ENCODE measurements at places on chromosomes 4 and X. TPM values are rescaled to one million over a fixed set of nuclear protein-coding genes. Genes with fewer than 3 reads are reported as not detected.

DNA sequence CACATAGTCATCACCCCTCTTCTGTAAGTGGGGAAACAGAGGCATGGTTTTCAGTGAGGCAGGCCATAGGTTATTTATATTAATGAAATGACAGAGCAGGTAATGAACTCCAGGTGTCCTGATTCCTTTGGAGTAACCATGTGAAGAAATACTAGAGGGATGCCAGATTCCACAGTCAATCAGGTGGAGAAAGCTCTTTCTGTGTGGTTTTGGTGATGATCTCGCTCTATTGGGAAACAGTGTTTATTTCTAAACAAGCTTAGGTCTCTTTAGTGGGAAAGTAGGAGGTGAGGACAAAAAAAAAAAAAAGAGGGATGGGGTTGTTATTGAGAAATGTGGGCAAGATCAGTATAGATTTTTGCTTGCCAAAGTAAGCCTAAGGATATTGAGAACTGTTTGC lies 12.2 kb downstream of the DOCK11 start:
- DNase-seq, result peak; percentile 80

- DNase-seq, result peak; percentile 98
Measured at GRCh38 chr4:21888195-21888976, 60.2 kb downstream of the KCNIP4 start.

ERVMER34-1 gene
- total RNA-seq, result 5.4 TPM

CXCL10 gene
- 0.35 TPM for total RNA-seq

CD40LG gene
- not detected for total RNA-seq

DNA sequence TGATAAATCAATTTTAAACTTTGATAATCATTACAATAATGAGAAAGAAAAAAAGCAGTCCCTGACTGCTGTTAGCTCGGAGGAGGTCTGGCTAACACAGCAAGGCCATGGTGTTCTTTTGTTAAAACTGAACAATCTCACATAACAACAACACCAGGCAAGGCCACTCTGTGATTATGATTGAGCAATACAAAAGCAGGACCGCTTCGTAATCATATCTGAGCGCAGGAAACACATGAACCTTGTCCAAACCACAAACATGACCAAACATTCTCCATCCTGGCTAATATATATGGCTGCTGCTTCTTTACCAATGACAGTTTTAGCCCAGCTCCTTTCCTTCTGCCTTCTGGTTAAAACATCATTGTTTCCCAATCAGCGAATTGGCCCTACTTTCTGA lies 76.8 kb upstream of the DDX53 start:
- peak; percentile 1 for DNase-seq

AFF2 gene
- total RNA-seq, result 0.35 TPM

CXCL1 gene
- 254 TPM for total RNA-seq

DNA sequence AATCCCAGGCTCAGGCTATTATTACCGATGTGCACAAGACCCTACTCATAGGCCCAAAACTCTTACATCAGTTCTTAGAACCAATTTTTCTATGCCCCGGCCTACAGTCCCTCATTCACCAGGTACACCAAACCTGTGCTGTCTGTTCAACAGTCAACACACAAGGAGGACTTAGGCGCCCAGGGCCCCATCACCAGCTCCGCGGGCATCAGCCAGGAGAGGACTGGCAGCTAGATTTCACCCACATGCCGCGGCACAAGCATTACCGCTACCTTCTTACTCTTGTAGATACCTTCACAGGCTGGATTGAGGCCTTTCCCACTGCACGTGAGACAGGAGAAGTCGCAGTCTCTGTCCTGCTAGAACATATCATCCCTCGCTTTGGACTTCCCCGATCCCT lies 962.5 kb downstream of the RPA4 start:
- no peak for DNase-seq

DNA sequence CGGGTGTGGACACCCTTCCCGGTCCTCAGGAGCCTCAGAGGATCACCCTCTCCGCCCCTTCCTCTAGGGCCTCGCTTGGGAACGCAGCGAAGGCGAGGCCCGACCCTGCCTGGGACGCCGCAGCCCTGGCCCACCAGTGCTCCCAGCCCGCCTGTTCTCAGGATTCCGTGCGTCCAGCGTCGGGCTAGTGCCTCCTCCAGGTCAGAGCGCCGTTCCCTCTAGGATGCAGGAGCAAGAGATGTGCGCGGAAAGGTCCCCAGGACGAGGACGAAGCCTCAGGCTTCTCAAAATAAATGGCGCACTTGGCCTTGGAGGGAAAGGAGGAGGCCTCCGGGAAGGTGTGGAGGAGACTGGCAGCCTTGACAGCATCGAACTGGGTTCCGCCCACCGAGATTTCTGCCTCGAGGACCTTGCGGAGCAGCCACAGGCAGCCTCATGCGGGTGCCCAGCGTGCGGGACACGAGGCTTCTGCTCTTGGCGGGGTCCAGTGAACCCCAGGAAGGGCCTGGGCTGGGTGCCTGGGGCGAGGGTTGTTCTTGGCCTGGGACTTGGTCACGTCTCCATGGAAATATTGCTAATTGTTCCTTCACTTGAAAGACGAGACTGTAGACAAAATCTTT lies 35.1 kb downstream of the PITX2 start:
- DNase-seq, result no peak

TRIM75 gene
- not detected for total RNA-seq

- no peak for DNase-seq
Measured at GRCh38 chr4:2394528-2394927, 23.9 kb downstream of the ZFYVE28 start.

MGAT4D gene
- total RNA-seq, result not detected

GRCh38 chr4:185792384-185793115 lies 19.4 kb downstream of the SORBS2 start:
- DNase-seq, result peak; percentile 92

DNA sequence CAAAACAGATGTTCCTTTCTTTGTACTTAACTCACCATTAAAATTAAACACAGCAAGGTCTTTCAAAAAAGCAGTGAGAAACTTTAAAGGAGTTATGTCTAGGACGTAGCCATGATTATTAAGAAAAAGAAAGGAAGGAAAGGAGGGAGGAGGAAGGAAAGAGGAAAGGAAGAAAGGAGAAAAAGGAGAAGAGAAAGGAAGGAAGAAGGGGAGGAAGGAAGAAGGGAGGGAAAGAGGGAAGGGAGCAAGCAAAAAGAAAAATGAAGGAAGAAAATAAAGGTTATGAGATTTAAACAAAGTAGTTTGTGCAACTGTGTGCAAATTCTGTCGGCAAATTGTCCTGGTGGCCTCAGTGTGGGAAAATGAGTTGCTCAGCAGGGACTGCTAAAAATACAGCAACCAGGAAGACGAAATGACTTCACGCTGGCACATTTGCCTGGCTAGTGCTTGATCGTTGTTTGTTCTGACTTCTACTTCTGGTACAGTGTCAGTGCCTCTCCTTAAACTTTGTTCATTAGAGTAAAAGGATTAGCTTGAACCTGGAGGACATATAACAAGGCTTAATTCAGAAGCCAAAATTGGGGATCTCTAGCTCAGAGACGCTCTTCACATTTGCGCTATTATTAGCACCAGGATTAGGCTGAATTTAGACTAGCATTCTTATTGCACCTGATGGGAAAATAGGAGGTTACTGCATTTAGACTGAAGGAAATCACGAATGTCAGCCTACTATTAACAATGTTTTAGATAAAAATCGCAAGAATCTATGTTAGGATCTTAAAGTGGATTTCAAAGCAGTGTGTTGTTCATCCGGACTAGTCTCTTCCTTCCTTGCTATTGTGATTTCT lies 81.2 kb downstream of the DCK start:
- DNase-seq, result no peak

LRRC66 gene
- total RNA-seq, result not detected

OTOP1 gene
- not detected for total RNA-seq

P2RY8 gene
- total RNA-seq, result not detected

DNA sequence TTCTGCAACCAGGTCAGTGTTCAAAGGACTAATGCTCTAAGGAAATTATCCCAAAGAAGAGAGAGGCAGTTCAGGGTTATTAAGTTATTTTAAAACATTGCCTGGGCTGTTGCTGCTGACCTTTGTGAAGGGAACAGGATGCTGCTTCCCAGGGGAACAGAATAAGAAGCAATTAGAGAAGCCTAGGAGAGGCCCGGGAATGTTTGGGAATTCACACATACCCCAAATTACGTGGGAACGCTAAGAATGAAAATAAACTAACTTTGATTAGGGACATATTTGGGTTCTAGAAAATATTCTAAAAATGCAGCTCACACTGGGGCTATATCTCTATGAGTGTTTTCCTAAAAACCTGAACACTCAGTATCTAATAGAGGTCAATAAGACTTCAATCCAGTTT lies 243.1 kb upstream of the FTHL17 start:
- no peak for DNase-seq

- DNase-seq, result no peak
Measured at GRCh38 chr4:135548711-135549110, 1347.1 kb upstream of the PABPC4L start.

DNA sequence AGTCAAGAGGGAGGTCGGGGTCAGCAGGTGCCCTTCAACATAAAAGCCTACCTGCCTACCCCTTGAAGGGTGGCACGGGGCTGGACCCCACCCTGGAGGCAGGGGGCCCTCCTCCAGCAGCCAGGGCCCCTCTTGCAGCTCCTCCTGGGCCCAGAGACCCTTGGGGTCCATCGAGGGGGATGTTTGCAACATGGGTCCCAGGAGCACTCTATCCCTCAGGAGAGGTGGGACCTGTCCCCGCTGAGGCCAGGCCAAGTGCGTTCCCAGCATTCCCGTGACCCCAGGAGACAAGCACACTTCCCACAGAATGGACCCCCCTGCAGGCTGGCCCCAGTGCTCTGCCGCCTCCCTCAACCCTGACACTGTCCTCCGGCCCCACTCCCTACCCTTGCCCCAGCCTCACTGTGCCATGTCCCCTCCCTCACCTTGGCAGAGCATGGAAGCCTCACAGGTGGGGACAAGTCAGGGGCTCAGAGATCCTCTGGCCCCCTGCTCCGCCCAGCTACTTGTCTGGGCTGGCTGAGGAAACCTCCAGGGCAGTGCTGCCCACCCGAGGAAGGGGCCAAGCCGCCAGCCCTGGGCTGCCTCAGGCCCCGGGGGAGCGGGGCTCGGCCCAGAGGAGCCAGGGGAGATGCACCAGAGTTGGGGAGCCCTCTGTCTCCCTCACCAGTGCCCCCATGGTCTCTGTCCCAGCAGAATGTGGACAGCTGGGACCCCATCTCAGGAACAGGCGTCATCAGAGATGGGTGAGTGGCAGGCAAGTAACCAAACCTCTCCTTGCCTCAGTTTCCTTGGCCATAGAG lies 2.2 kb downstream of the MXD4 start:
- no peak for DNase-seq

DNA sequence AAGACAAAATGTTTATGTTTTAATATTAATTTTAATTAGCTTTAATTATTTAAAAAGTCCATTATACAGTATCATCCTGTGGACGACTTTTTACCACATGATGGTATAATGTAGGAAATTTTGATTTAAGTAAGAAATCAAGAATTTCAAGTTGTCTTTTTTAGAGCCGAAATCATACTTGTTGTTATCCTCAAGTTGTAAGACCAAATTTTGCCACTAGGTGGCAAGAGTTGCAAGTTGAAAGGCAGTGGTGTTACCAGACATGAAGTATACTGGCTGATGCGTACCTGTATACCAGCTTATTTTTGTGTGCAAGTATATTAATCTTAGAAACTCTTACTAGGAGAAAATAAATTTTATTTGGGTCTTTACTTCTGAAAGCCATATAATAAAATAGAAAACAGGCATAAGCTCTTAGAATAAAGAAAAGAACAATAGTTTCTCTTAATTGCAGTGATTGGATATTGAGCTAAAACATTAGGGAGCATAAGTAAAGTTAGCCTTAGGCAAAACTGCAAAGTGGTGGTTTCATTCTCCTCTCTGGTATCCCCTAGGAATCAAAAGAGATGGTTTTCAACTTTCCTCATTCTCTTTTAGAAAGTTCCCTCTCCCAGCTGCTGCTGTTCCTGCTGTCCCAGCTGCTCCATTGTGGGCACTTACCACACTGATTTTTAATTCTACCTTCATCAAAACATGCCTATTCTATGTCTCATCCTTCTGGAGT lies 118.0 kb upstream of the WDFY3 start:
- peak; percentile 78 for DNase-seq

DNA sequence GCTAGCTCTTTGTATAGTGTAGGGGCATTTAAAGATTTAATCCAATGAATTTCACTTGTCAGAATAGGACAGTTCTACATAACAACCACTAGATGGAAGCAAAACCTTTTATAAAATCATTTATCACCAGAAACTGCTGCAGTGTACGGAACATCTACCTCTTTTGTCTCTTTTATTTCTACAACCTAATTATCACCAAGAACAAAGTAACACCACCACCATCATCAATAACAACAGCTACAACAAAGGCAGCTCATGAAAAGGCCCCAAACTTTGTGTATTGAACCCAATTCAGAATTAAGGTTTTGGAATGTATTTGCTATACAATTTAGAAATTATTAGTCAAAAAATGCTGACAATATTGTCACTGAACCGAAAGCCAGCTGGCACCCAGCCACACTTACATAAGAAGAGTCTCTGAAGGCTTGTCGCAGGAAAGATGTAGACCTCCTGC lies 260.9 kb upstream of the RPS6KA3 start:
- DNase-seq, result peak; percentile 38

MAGEA8 gene
- not detected for total RNA-seq

RAB39B gene
- total RNA-seq, result under 0.01 TPM

- peak; percentile 7 for DNase-seq
Measured at GRCh38 chrX:140050906-140051305, 85.6 kb upstream of the CXorf66 start.

GRCh38 chrX:12789976-12790375 lies 1.2 kb upstream of the PRPS2 start:
- no peak for DNase-seq

MAGEA2B gene
- not detected for total RNA-seq

LANCL3 gene
- 0.20 TPM for total RNA-seq

TLR7 gene
- not detected for total RNA-seq

FAM149A gene
- total RNA-seq, result 31.9 TPM

P2RY4 gene
- total RNA-seq, result 0.15 TPM

- DNase-seq, result no peak
Measured at GRCh38 chr4:23153076-23153475, 460.3 kb downstream of the GBA3 start.

DNA sequence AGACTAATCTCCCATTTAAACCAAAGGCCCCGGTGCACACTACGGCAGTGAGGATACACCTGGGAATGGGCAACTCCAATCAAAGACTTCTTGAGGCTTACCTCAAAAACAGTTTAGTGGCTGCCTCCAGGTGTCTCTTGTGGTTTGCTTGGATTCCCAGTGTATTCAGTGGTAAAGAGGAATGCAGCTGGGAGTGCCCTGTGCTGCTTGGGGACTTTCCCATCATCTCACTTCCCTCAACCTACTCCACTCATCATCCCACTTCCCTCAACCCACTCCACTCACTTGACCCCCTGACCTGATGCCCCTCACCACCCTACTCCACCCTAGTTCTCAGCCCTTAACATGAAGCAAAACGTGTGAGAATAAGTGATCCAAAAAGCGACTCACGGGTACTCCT lies 177.3 kb upstream of the ETNPPL start:
- peak; percentile 62 for DNase-seq

DNA sequence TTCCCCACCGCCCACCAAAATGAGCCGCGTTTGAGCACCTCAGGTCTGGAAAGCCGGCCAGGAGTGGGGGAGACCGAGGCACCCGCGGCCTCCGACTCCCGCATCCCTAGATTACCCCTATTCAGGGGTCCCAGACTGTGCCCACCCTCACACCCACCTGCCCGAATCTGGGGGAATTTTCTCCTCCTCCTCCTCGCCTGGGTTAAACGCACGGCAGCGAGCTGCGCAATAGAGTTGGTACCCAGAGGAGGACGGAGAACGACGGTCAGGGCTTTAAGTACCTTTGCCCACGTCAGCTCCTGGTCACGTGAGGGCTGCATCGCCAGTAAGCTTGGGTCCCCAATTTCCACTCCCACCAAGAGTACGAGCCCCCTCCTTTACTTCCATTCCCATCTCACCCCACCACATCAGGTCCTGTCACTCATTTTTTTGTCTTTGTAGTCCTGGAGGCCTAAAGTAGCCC lies at the start of gene ARMCX2:
ARMCX2 (minus strand) TSS at position 250 of the 463 bp plus-strand sequence. CDS start 2,262 bp downstream, outside the sequence.
- peak; percentile 35 for DNase-seq

- peak; percentile 97 for DNase-seq
Measured at GRCh38 chr4:94412658-94413038, 39.1 kb upstream of the PDLIM5 start.
